Activated T-helper 2 cell treated with anti-CD3 and anti-CD28 coated beads, Interferon-gamma antibody, Interleukin-2, Interleukin-4, amounts not matched to agents 10 μg/mL and 5 μg/mL and 100 μg/mL, durations not matched to agents 14 hours and 24 hours and 36 hours (primary cell): ENCODE measurements at places on chromosomes 2 and 18. TPM values are rescaled to one million over a fixed set of nuclear protein-coding genes. Genes with fewer than 3 reads are reported as not detected.

The CSRNP3 gene
- not detected in 2 replicates for total RNA-seq

The CXCR1 gene
- total RNA-seq = not detected in 2 replicates

DNA sequence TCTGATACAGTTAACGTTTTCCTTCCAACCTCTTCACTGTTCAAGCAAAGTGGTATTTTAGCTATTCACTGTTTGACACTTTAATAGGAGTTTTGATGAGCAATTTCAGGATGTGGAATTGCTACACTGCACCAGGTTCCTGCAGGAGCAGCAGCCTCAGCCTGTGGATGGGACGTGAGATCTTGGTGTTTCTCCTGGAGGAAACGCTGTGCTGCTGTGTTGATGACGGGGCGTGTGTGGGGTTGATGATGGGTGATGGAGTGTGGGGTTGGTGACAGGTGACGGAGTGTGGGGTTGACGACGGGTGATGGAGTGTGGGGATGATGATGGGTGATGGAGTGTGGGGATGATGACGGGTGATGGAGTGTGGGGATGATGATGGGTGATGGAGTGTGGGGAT is 98.9 kb downstream of the RTP5 start:
- H3K27me3 ChIP-seq = no peaks in the 10 kb centered on the region
- no peak overlapping the region for H3K4me3 ChIP-seq
- no peak for DNase-seq
- H3K4me1 ChIP-seq = peaks cover 18% of the 10 kb centered on the region
- H3K36me3 ChIP-seq = peaks cover 3% of the 10 kb centered on the region

DNA sequence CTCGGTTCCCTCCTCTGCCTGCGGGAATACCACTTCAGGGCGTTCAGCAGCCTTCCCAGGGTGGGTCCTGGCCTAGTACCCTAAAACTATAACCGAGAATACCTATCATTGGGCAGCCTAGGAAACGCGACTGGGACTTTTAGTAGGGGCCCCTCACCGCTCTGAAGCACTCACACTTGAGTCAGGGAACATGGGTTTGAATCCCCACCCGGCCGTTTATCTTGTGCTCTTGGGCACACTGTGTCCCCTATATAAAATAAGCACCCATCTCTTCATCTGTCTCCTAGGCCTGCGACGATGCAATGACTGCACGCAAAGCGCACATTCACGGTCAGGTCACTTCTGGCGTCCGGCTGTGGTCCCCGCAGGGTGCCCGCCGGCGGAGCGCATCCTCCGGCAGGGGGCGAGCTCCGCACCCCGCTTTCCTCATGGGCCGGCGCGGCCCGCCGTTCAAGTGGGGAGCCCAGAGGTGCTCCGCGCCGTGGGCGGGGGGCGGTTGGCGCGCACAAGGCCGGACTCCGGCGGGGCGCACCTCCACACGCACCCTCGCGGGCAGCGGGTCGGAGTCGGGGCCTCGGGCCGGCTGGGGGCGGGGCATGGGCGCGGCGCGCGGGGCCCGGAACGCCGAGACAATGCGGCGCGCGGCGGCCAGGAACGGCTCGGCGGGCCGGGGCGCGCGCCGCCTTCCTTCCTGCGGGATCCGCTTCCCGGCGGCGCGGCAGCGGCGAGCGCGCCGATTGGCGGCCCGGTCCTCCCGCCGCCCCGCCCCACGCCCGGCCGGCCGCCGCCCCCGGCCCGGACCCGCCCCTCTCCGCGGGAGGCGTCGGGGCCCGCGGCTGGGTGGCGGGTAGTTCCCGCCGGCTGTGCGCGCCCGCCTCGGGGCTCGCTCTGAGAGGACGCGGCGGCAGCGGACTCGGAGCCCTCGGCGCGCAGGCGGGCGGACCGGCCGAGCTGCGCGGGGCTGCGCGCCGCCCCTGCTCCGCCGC is at the start of gene ASAP2:
Gene ASAP2, plus strand, starts transcription at position 850 of the 986 bp plus-strand sequence. CDS start 293 bp downstream, outside the sequence.
- H3K36me3 ChIP-seq = no peaks in the 10 kb centered on the region
- H3K4me1 ChIP-seq = peaks cover 3% of the 10 kb centered on the region
- H3K27me3 ChIP-seq = peaks cover 54% of the 10 kb centered on the region
- no peak within 1 kb of the TSS for H3K27ac ChIP-seq

The INHA gene
- not detected in 2 replicates for total RNA-seq

DNA sequence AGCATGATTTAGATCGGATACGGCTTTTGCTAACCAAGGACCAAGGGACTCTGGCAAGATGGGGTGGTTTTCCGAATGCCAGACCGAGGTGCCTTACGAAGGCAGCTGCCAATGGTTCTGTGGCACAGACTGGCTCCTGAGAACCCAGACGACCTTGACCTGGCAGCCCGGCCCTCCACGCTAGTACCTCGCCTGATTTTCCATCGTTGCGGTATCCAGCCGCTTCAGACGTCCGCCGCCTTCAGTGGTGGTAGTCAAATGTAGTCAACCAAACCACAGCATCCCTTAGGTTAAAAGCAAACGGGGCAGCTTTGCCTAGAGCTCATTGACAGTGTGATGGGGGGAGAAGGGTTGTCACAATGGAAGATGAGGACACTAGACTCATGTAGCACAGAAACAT is 42.6 kb downstream of the GBX2 start:
- H3K36me3 ChIP-seq = no peaks in the 10 kb centered on the region
- H3K27ac ChIP-seq = no peak overlapping the region
- DNase-seq = no peak
- no peaks in the 10 kb centered on the region for H3K4me1 ChIP-seq

DNA sequence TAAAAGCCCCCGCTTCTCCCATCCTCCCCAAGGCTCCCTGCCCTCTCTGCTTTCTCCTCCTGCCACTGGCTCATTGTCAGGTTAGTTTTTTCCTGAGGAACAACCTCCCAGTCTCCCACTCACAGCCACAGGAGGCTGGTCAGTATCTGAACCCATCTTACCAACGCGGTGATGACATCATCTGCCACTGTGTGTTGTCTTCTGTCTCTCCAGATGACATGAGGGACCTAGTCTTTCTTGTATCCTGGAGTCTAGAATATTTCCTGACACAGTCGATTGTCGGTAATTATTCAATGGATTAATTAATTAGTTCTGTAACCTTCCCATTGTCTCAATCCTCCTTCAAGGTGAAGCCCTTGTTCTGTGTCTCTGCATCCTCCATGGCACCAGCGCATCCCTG is 290.2 kb downstream of the GALR1 start:
- DNase-seq = no peak
- H3K27ac ChIP-seq = no peak overlapping the region
- H3K4me1 ChIP-seq = no peaks in the 10 kb centered on the region
- no peaks in the 10 kb centered on the region for H3K27me3 ChIP-seq
- no peak overlapping the region for H3K4me3 ChIP-seq

DNA sequence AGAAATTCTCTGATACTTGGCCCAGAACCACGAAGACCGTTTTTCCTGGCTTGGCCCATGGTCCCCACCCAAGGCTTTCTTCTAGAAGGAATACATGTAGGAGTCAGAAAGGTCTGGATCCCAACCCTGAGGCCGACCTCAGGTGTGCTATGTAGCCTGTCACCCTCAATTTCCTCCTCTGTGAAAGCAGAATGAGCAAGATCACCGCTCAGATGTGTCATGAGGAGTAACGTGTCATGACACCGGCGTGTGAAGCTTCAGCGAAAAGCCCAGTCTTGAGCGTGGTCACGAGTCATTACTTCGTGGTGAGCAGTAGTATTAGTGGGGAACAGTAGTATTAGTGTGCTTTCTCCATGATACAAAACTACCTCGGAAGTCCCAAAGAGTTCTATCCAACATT is 103.4 kb downstream of the ALPK2 start:
- DNase-seq = no peak
- no peak overlapping the region for H3K4me3 ChIP-seq
- H3K4me1 ChIP-seq = peaks cover 38% of the 10 kb centered on the region
- H3K27me3 ChIP-seq = peaks cover 9% of the 10 kb centered on the region
- H3K36me3 ChIP-seq = no peaks in the 10 kb centered on the region
- H3K27ac ChIP-seq = no peak overlapping the region

The ANKRD30BL gene
- total RNA-seq = not detected in 2 replicates

DNA sequence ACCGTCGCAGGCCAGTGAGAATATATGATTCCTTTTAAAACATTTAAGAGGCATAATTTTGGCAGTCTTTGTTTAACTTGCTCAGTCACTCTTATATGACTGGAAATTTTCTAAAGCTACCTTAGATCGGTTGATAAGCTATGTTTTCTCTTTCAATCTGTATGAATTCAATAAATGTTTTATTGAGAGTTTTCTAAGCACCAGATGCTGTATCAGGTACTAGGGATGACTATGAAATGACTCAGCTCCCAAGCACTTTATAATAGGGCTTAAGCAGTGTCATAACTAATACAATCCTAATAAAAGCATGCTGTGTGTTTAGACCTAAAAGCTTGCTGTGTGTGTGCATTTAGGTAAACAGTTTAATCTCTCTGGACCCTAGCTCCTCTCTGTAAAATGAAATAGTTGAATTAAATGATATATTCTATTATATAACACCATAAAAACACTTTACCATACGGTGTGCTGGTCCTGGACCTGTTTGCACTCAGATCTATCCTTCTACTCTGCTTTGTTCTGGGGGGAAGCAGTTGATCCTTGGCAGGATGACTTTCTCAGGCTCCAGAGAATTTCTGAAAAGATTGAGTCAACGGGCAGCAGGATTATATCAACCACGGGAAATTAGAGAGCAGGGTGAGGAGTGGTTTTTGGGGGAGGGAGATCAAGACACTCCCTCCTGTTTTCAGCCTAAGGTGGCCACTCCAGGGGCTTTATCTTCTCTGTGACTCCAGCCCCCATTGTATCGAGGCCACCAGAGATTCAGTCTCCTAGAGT is 26.1 kb upstream of the SLC38A11 start:
- H3K36me3 ChIP-seq = no peaks in the 10 kb centered on the region
- H3K4me3 ChIP-seq = no peak overlapping the region
- no peak overlapping the region for H3K27ac ChIP-seq
- H3K4me1 ChIP-seq = peaks cover 7% of the 10 kb centered on the region
- no peak for DNase-seq
- H3K27me3 ChIP-seq = peaks cover 12% of the 10 kb centered on the region

The GALR1 gene
- not detected in 2 replicates for total RNA-seq

DNA sequence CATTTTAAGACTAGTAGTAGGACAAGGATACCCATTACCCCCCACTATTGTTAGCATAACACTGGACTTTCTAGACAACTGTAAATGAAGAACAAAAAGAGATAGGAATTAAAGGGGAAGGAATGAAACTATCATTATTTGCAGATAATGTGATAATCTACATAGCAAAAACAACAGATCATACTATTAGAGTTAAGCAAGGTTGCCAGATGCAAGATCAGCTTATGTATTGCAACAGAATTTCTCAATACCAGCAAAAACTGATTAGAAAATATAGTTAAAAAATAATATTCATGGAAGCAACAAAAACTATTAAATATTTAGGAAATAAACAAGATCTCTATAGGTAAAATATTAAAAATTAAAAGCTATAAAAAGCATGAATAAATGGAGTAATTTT is 194.4 kb upstream of the SPRED2 start:
- no peaks in the 10 kb centered on the region for H3K36me3 ChIP-seq
- peaks cover 2% of the 10 kb centered on the region for H3K4me1 ChIP-seq
- DNase-seq = no peak
- H3K4me3 ChIP-seq = no peak overlapping the region
- no peak overlapping the region for H3K27ac ChIP-seq

DNA sequence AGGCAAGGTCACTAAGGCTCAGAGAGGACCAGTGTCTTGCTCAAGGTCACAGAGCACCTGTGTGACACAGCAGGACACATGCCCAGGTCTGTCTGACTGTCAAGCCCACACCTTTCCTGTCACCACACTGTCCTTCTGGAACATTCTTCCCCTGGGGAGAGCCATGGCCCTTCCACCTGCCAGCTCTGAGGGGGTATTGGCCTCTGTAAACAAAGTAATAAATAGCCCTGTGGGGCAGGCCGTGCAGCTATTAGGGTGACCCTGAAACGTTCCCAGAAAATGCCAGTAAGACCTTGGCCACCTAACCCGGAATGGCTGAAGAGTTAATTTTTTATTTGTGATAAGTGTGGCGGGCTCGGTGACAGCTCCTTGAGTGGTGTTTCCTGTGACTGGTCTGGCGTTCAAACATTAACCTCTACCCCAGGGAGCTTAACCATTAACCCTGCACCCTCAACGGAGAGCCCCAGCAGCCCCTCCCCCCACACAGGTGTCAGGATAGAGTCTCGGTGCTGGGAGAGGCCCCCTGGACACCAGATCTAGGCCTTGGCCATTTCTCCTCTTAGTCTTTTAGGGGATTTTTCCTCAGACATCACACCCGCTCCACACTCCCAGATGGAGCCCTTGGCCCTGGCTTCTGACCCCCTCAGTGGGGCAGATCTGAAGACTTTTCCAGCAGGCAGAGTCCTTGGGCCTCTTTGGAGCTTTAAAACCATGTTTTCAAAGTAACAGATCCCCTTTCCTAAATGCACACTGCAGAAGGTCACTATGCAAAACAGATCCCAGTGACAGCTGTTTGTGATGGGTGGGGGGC is 36.6 kb downstream of the SCTR start:
- no peak overlapping the region for H3K27ac ChIP-seq
- no peak overlapping the region for H3K4me3 ChIP-seq

DNA sequence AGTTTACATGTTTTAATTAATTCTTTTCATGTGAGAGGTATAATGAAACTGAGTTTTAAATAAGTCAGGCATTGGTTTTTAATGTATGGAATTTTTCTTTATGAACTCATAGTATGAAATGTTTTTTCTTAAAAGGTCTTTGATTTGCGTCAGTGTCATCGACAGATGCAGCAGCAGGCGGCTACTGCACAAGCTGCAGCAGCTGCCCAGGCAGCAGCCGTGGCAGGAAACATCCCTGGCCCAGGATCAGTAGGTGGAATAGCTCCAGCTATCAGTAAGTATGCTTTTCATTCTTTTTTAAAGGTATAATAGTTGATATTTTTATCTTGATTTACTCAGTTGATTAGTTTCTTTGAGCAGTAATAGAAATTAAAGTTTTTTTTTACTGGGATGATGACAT is 46.5 kb downstream of the SMAD4 start:
- no peak overlapping the region for H3K27ac ChIP-seq
- DNase-seq = no peak
- H3K36me3 ChIP-seq = peaks cover 76% of the 10 kb centered on the region
- H3K4me1 ChIP-seq = peaks cover 17% of the 10 kb centered on the region
- no peaks in the 10 kb centered on the region for H3K27me3 ChIP-seq
- H3K4me3 ChIP-seq = no peak overlapping the region

GRCh38 chr18:47595831-47596501 is 334.5 kb downstream of the SMAD2 start:
- H3K27me3 ChIP-seq = peaks cover 20% of the 10 kb centered on the region
- H3K4me3 ChIP-seq = no peak overlapping the region
- H3K4me1 ChIP-seq = peaks cover 5% of the 10 kb centered on the region
- no peak overlapping the region for H3K27ac ChIP-seq
- no peaks in the 10 kb centered on the region for H3K36me3 ChIP-seq

DNA sequence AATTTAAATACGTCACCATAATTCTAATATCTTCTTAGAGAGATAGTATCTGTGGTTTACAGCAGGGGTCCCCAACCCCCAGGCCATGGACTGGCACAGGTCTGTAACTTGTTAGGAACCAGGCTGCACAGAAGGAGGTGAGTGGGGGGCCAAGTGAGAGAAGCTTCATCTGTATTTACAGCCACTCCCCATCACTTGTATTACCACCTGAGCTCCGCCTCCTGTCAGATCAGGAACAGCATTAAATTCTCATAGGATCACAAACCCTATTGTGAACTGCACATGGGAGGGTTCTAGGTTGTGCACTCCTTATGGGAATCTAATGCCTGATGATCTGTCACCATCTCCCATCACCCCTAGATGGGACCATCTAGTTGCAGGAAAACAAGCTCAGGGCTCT is 282.6 kb downstream of the ICOS start:
- H3K27me3 ChIP-seq = peaks cover 8% of the 10 kb centered on the region
- no peak overlapping the region for H3K27ac ChIP-seq
- no peaks in the 10 kb centered on the region for H3K4me1 ChIP-seq
- H3K36me3 ChIP-seq = no peaks in the 10 kb centered on the region
- H3K4me3 ChIP-seq = no peak overlapping the region

The IMPACT gene
- 4.5 and 6.2 TPM in 2 replicates for total RNA-seq
